ENCODE measurements at places on chromosomes 7 and 10.
A peak's percentile ranks its signal among the peaks of the same experiment; 100 is the strongest.

DNA sequence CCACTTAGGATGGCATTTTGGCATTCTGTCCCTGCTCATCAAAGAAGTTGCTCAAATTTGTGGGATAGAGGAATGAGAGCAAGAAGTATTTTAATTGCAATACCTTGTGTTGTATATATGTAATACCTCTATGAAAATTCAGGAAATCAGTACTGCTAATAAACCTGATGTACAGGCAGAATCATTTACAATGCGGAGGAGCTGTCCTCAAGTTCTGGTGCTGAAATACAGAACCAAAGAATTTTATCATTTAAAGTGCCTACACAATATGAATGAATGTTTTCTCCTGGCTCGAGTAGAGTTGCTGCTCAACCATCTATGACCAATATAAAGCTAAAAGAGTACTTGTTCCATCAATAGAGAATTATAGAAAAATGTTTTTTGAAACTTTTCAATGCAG lies 305.8 kb downstream of the PLXNA4 start:
- DNase-seq: no peak

DNA sequence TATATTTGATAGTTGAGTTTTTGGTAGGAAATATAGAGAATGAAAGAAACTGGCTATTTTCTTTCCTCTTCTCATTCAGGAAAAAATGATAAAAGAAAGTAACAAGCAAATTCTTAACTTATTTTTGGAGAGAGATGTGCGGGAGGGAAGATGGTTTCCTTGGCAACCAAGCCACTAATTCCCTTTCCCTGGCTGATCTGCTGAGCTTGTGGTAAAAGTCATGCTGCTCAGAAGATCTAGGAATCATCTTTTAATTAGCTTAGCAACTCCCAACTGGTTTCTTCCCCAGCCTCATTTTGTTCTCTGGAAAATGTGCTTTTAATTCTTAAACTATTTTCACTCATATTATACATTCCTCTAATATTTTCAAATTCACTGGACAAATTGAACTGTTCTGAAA lies 11.8 kb downstream of the UROS start:
- no peak for DNase-seq

GRCh38 chr10:88110822-88111221 lies 247.4 kb downstream of the PTEN start:
- no peak for DNase-seq

- DNase-seq: no peak
These were observed 15.9 kb upstream of the ACBD5 start for GRCh38 chr10:27256299-27257189.

DNA sequence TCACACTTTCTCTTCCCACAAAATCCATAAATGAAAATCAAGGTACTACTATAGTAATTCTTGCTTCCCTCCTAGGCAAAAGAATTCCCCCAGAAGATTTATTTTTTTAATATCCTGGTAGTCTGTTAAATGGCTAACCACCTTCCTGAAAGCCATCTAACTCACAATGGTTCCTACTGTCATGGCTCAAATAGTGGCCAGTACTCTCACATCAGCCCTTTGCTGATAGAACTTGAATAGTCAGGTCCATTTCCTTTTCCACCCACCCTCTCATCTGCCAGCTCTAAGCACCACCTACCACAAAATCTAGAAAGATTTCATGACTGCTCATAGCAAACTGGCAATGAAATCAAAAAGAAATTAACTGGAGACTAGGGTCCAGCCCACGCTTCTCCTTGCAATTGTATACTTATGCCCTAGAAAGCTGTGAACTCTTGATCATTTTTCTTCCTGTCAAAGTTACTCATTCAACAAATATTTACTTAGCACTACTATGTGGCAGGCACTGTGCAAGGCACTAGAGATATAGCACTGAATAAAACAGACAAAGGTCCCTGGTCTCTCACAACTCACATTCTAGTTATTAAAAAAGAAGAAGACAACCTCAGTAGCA lies 60.4 kb downstream of the ARMH3 start:
- no peak for DNase-seq

DNA sequence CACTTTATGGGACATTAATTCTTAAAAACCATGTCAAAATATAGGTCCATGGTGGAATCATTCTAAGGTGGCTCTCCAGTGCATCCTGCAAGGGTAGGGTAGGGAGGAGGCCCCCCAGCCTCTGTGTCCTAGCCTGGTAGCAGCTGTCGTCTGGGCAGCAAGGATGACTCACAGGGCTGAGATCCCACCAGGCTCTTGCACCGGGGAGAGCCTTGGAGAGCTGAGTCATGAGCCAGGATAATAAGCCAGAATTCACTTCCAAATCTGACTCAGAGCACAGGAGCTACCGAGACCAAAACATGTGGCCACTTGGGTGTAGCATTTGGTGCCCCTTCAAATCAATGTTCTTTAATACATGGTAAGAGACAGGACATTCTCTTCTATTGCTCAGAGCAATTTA lies 298.5 kb downstream of the NEBL start:
- DNase-seq: no peak

GRCh38 chr10:89102735-89103134 lies 104.4 kb downstream of the CH25H start:
- no peak for DNase-seq

DNA sequence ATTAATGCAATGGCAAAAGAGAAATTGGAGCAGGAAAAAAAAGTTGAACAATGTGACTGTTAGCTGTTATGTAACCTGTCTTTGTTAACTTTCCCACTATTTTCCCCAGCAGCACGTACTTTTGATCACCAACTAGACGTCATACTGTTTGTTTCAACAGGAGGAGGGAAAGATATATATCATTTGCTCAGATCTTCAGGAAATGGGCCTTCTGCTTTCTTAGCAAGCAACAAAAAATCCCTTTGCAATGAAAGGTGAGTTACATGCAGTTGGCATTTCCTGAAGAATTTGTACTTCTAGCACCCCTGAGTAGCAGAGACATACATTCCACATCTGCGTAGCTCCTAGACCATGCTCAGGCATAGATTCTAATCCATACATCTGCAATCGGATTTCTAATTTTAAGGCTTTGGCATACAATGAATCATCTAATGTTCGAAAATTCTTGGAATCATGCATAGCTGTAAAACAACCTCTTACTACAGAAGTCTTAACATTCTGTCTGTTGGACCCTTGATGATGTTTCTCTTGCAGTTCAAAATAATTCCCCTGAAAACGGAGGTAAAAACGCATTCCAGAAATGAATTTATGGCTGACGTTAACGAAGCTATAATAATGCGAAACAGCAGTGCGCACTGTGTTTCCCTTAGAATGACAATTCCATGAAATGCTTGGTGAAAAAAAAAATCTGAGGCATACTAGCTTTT lies 286.9 kb upstream of the MGMT start:
- no peak for DNase-seq

DNA sequence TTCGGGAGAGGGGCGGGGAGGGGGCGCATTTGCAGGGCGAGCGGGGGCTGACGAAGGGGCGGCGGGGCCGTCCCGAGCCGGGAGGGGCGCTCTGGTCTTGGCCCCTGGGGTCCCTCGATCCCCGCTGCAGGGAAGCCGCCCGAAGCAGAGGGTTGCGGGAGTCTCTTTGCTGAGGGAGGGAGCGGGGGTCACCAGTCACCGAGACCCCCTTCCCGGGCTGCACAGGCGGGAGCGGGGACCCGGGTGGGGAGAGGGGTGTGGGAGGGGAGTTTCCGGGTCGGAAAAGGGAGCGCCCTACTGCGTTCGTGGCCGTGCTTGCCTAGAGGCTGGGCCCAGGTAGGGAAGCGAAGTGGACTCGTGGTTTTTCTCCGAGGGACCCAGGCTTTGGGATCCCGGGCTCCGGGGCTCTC lies 422 bp downstream of the AP1S1 start:
- no peak for DNase-seq

GRCh38 chr7:23212841-23213240 lies 31.0 kb downstream of the NUP42 start:
- no peak for DNase-seq

DNA sequence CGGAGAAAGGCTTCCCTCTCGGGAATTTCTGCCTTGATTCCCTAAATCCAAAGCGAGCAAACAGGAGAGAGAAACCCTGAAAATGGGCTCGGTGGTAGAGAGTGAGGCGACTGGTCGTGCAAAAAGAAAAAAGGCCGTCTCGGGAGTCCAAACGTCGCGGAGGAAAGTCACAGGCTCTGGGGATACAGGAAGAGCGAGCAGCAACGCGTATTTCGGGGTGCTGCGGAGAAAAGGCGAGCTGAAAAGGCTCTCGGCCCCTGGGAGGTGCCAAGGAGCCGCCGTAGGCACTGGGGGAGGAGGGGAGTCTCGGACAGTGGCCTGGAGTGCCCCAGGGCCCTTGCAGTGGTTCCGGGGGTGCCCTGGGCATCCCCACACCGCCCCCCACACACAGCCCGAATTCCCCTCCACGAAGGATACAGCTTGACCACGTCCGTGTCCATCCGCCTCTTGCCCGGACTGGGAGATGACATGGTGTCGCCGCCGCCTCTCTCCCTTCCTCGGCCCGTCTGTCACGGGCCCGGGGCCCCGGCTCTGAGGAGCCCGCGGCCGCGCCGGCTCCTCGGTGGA lies 591 bp downstream of the UBE2H start:
- peak; percentile 36 for DNase-seq

GRCh38 chr10:59675812-59676211 lies 33.8 kb downstream of the SLC16A9 start:
- no peak for DNase-seq

DNA sequence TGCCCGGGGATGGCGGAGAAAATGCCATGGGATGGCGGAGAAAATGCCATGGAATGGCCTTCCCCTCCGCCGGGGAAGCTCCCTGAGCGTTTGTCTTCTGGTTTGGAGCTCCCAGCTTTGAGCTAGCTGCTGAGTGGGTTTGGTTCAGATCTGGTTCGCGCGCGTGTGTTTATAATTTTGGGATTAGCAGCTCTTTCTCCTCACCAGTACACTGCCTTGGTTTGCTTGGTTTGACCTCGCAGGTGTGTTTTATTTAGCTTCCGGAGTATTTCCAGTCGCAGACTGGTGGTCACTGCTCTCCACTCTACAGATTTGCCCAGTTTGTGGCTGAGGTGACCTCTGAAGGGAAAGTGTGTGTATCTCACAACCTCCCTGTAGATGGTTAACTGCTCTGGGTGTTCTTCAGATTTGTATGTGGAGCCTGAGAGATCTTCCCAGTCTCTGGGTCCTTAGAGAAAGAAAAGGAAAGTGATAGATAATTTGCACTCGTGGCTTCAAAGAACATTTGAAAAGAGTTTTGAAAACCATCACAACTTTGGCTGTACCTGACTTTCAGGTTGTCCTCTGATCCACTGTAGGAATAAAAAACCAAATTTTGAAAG lies 597 bp downstream of the ZNF277 start:
- no peak for DNase-seq

- peak; percentile 69 for DNase-seq
These were observed 418.7 kb downstream of the GATA3 start for GRCh38 chr10:8473205-8473604.

GRCh38 chr7:69857014-69857413 lies 258.7 kb downstream of the AUTS2 start:
- no peak for DNase-seq

GRCh38 chr7:38335492-38336147 lies 62.2 kb upstream of the TARP start:
- DNase-seq: peak; percentile 87

DNA sequence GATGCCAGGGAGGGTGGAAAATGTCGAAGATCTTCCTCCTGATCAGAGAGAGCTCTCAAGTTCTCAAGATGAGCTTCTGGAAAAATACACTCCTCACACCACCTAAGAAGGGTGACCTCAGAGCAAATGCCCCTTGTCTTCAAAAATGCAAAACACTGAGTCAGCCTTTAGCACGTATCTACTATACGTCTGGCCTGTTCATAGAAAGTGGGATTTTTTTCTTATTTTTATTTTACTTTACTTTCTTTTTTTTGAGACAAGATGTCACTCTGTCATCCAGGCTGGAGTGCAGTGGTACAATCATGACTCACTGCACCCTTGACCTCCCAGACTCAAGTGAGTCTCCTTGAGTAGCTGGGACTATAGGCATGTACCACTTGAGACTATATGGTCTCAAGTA lies 57.1 kb downstream of the AFAP1L2 start:
- no peak for DNase-seq

GRCh38 chr10:29535778-29536453 lies 98.9 kb downstream of the SVIL start:
- no peak for DNase-seq

- DNase-seq: no peak
These were observed at the start of gene SLC26A5 for GRCh38 chr7:103446049-103446520. TSS of gene SLC26A5 (minus strand) at chr7:103446207. CDS start at chr7:103421514, 24,693 bp downstream.

DNA sequence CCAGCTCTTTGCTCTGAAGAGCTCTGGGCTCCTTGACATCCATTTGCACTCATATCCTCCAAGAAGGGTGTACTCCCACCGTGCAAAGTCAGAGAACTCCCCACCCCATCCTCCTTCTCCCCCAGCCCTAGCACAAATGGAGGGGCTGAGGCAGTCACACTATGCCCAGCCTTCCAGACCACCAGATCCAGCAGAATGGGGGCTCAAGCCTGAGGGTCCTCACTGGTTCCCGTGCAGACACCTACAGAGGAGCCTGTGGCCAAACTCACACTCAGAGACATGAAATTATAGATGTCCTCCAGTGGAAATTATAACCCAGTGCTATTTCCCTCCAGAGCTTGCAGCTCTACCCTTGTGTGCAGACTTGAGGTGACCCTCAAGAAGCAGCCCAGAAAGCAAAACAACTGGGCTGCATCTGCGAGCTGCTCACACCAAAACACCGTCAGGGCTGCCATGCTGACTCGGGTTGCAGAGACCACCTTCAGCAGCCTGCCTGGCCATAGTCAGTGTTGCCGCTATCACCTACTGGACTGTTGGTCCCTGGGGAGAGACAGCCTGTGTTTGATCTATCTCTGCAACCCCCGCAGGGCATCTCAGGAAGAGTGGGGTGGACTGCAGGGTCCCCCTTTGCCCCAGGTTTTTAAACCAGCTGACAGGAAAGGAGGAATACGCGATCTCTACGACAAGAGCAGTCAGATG lies 7.4 kb downstream of the ZNF488 start:
- no peak for DNase-seq

- DNase-seq: no peak
These were observed 66.8 kb upstream of the CHST15 start for GRCh38 chr10:124160176-124160575.

GRCh38 chr10:909831-910230 lies 21.7 kb downstream of the LARP4B start:
- DNase-seq: no peak

DNA sequence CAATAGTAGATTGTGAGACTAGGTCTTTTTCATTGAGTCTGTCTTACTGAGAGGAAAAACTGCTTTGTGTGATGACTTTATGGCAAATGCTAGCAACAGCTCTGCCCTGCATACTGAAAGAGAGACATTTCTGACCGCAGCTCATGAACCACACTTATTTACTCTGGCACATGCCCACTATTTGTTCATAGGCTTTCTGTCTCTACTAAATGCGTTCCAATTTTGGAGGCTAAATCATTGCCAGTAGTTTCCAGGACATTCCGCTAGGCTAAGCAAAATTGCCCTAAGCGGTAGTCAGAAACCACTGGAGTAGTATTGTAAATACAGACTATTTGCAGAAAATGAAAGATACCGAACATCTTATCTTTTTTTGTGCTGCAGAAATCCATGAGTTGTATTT lies 55.6 kb upstream of the DLX6 start:
- no peak for DNase-seq

GRCh38 chr7:130380861-130381455 lies 664 bp downstream of the CPA1 start:
- DNase-seq: no peak

Data from CD4-positive, alpha-beta T cell treated with Interleukin-17A for 1 hour (primary cell).